ENCODE measurements at places on chromosomes 2 and 18.

DNA sequence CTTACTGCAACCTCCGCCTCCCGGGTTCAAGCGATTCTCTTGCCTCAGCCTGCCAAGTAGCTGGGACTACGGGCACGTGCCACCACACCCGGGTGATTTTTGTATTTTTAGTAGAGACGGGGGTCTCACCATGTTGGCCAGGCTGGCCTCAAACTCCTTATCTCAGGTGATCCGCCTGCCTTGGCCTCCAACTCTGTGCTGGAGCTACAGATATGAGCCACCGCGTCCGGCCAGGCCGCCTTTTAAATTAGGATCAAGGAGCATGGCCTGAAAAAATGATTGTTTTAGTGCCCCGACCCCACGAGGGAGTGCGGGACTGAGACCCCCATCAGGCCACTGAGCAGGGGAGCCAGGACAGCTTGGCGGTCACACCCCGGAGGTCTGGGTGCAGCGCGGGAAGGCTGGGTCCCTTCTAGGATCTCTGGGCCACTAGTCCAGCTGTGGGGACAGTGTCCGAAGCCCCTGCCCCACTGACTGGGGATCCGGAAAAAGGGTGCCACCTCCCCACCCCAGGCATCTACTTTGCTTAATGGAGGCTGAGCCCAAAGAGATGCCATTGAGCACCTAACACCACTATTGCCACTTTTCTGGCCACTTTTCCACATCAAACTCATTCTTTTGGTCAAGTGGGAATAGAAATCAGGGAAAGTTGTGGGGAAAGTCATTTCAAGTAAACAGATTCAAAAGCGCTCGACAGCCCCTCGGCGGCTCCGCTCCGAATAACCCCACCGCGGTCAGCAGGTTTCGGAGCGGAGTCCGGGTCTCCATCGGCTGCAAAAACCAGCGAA lies 19.7 kb upstream of the DNMT3A start:
- DNase-seq = no peak

DNA sequence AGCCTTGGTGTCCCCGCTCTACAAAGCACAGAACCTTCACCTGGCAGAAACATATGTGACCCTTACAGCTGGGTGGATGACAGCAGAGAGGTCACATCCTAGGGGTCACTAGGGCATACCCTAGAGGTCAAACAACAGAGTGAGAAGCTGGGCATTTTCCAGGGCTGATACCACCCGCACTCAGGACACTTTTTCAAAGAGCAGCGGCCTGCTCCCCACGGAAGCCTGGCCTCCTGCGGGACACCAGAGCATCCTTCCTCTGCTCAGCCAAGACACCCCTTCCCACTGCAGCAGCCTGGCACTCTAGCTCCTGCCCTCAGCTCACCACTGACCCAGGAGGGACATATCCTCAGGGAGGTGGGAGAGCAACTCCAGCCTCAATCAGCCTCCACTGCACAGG lies 86.0 kb downstream of the GALNT14 start:
- no peak for DNase-seq

DNA sequence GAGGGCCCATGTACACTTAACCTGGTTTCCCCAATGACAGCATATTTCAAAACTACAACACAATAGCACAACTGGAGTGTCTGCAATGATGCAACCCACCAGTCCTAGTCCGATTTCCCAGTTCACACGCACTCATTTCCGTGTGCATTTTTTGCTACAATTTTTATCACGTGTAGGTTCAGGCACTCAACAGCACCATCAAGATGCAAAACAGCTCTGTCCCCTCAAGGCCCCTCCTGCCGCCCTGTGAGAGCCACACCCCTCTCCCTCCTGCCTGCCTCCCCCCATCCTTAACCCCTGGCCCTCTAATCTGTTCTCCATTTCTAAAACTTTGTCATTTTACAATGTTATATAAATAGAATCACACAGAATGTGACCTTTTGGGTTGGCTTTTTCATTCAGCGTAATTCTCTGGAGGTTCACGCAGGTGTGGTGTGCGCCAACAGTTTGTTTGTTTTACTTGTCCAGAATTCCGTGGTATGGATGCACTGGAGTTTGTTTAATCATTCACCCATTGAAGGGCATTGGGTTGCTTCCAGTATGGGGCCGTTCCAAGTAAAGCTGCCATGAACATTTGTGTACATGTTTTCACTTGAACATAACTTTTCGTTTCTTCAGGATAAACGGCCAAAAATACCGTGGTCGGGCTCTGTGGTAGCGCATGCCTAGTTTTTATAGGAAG lies 8.4 kb downstream of the KCNIP3 start:
- DNase-seq = peak; percentile 15

DNA sequence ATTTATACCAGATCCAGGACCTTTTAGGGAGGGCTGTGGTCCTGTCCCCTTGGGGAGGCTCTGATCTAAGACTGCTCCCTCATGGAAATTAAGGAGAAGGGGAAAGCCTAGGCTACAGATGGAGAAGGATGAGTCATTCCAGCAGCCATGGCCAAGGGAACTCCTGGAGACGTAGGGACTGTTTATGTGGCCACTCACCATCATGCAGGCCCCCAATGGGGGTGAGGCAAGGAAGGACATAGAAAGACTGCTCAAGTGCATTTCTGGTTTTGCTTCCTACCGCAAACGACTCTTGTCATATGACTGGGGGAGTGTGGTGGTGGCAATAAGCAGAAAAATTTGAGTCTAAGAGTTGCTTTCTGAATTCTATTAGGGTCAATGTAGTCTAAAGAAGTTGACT lies 54.0 kb upstream of the CYP1B1 start:
- no peak for DNase-seq

DNA sequence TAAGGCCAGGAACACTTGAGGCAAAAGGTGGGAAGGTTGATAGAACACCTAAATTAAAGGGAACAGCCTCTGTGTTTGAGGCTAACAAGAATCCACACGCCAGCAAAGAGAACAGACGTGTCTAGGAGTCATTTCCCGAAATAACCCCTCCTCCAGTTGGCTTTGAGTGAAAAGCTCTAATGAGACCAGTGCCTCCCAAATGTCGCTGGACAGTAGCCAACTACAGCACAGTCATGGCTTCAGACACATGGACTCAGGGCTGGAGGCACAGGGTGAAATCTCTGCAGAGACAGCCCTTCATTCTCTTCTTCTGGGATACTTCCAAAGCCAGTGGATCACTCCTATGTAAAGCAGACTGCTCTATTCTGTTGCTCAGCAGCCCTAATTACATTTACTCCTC lies 49.6 kb downstream of the SOWAHC start:
- peak; percentile 74 for DNase-seq

DNA sequence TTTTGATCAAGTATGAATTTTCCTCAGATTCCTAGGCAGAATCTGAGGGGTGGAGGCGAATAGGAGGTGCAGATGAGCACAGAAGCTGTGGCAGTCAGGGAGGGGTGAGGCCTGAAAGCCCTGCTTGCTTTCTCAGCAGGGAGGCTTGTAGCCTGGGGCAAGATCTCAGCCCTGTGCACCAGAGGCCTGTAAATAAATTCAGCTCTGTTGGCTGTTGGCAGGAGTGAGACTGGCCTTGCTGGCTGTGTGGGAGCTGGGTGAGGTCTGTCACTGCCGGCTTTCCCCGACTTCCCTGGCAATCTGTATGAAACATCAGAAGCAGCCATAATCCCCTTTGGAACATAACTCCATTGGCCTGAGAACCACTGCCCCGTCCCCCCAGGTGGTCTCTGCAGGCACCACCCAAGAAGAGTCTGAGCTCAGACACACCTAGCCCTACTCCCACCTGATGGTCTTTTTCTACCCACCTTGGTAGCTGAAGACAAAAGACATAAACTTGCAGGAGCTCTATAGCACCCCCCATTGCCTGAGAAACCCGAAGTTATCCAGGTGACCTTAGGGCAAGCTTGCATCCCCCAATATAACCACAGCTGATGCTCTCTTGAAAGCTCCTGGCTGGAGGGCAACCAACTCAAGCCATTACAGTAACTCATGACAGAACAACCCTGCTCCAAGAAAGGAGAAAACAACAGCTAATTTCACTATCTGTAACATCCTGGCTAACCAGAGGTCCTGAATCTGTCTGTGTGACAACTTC lies 32.3 kb downstream of the EVA1A start:
- DNase-seq = no peak

- no peak for DNase-seq
These were observed 194.6 kb downstream of the GLI2 start for GRCh38 chr2:120930236-120930635.

GRCh38 chr2:204360218-204361007 lies 184.9 kb upstream of the PARD3B start:
- DNase-seq = no peak

GRCh38 chr2:12731701-12732280 lies 15.1 kb downstream of the TRIB2 start:
- no peak for DNase-seq
